ENCODE measurements at places on chromosomes 12 and 14.

DNA sequence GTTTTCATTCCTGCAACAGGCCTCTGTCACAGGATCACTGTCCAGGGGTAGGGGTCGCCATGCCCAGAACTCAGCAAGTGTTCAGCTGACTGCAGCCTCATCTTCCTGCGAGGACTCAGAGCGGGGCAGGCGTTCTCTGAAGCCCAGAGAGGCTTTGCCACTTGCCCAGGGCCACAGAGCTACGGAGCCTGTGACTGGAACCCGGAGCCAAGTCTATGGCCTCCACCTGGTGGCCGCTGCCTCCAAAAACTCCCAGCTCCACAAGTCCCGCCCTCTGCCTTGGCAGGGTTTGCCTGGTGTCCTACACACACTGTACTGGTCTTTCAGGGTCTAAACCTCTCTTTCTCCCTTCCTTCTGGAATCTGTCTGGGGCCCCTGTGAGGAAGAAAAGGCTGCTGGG is 8.7 kb upstream of the PPP1R13B start:
- DNase-seq: no peak

- DNase-seq: no peak
Measured at GRCh38 chr14:22542360-22542759, 46.7 kb downstream of the DAD1 start.

DNA sequence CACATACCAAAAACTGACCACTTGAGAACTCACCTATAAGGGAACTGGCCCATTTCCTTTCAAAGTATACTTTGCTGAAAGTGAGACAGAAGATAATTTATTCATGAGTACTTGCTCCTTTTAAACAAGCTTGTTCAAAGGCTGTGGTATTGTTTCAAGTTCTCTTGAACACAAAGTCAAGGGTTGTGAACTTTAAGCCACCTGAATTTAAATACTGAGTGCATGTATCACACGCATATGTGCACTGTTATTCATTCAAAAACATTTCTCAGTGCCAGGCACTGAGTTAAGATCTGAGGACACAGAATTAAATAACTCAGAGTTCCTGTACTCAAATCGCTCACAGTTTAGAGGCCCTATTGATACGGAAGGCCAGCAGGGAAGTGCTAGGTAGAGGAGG is 19.1 kb upstream of the LDHB start:
- no peak for DNase-seq

GRCh38 chr14:89654998-89655397 is 238.0 kb upstream of the FOXN3 start:
- DNase-seq: no peak

DNA sequence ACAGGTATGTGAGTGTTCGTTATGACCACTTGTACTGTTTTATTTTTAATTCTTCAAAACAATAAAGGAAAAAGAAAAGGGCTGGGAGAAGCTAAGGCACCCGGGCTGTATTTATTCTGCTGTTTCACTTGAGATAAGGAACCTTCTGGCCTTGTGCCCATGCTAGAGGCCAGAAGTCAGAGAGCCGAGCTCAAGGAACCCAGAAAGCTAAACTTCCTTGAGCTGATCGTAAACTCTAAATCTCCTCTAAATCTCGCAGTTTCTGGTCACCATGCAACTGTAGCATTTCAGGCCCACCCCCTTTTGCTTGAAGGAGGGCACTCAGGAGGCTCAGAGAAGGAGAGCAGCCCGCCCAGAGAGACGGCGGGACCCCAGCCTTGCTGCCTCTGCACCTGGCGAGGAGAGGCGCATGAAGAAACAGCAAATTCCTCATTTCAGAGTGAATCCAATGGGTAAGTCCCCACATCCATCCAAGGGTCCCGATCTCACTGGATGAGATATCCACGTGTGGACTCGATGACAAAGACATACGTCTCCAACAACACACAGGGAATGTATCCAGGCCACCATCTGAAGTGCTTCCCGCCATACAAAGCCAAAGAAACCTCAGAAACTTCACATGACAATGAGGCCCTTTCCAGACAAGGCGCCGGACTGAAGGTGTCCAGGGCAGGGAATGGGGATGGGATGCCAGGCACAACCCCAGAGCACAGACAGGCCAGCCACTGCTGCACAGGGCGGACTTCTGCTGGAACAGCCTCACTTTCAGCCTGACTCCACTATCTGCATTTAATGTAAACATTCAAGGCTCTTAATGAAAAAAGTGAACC is 14.6 kb downstream of the CCDC88C start:
- no peak for DNase-seq

DNA sequence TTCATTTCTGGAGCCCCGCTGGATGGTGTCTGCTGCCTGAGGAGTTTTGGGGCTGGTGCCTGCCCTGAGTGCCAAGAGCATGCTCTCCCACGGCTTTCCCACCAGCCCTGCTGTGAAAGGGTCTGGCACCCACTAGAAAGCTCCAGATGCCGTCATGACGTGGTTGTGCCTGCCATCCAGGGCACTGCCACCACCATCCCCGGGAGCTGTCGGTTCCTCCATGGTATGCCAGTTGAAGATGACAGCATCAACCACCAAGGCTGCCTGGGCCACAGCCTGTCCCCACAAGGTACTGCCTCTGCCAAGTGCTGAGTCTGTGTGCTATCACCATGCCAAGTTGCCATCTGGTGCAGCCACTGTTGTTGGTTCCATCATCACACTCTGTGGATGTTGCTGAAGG is 85.9 kb downstream of the TTC8 start:
- no peak for DNase-seq

- DNase-seq: no peak
Measured at GRCh38 chr12:58871556-58871955, 48.7 kb downstream of the LRIG3 start.

- no peak for DNase-seq
Measured at GRCh38 chr14:89922031-89922907, 32.3 kb downstream of the EFCAB11 start.

- no peak for DNase-seq
Measured at GRCh38 chr12:64137117-64137516, 85.0 kb downstream of the KICS2 start.

DNA sequence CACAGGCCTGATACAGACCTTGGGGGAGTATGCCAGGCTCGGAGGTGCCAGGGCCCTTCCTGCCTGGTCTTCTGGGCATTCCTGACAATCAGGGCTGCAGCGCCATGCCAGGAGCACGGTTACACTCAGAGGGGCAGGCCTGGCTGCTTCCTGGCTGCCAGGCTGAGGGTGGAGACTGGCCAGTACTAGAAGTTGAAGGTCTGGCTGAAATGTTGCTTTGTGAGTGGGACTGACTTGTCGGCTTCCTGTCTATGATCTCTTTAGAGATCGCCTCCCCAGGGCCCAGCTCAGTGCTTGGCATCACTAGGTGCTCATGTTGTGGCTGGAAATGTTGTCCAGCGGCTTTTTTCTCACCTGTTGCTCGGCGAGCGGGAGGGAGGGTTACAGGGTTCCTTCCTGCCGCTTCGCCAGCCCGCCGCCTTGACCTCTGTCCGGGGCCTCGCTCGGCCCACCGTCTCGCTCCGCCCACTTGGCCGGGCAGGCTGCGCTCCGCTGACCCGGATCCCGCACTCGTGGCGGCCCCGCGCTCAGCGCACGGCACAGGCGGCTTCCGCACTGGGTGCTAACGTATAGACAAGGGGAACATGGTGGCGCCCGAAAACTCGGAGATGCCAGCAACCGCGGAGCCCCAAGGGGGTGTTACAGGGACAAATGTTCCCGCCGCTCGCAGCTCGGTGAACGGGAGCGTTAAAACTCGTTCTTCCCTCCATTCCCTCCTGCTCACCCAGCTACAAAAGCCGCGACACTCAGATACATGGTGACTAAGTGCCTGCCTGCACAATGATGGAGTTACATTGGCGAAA is 32.6 kb downstream of the PAPLN start:
- DNase-seq: peak; percentile 79

DNA sequence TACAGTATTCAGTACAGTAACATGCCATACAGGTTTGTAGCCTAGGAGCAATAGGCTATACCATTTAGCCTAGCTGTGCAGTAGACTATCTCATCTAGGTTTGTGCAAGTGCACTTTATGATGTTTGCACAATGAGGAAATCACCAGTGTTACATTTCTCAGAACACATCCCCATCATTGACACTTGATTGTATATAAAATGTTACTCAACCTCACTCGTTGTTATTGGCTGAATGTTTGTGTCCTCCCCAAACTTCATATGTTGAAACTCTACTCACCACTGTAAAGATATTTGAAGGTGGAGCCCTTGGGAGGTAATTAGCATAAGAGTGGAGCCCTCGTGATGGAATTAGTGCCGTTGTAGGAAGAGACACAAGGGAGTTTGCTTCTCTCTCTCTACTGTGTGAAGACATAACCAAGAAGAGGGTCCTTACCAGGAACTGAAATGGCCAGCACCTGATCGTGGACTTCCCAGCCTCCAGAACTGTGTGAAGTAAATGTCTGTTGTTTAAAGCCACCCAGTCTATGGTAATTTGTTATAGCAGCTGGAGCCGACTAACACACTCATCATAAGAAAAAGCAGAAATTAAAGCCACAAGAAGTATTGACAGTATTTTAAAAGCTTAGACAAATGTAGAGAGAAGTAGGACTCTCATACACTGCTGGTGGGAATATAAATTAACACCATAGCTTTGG is 3.2 kb upstream of the MED13L start:
- DNase-seq: no peak

DNA sequence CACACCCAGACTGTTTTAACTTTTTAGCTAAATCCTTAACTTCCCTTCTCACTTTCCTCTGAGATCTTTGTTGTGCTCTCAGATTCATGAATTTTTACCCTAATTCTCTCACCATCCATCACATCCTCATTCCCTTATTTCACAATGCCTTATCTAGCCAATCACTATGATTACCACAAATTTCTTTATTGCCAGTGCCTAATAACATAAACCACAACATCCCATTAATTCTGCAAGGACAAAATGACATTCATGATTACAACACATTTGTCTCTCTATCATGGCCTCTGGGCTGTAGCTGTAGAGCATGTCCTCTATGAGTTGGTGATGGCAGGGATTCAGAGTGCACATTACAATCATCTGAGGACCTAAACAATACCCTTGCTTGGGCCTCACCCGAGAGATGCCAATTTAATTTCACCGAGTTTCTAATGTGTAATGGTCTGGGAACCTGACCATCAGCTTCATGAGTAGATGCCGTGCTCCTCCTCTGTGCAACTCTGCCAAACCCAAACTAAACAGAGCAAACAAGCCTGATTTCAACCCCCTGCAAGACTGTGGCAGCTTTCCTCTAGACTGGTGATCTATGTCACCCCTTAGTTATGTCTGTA is 99.3 kb downstream of the SPTSSA start:
- DNase-seq: no peak
